ENCODE measurements at places on chromosomes 16 and 17.

GRCh38 chr16:25783226-25783625, 91.5 kb downstream of the HS3ST4 start:
- DNase-seq = no peak

DNA sequence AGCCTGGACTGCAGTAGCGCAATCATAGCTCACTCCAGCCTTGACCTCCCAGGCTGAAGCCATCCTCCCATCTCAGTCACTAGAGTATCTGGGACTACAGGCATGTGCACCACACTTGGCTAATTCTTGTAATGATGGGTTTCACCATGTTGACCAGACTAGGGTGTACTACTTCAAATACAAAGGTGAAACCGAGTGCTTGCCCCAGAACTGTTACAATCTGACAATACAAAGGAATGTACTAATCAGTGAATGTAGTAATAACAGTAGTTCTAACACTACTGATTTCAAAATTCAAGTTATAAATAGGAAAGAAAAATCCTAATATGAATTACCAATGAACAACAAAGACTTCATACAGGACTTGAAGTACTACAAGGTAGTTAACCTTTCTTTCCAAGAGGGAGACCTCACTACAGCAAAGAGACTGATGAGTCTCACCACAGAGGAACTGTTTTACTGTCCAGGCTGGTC, 24.4 kb downstream of the CRK start:
- DNase-seq = no peak

- DNase-seq = no peak
Measured at GRCh38 chr17:80625627-80626026, 81.0 kb downstream of the RPTOR start.

- no peak for DNase-seq
Measured at GRCh38 chr17:82367724-82368524, 3.6 kb upstream of the UTS2R start.

DNA sequence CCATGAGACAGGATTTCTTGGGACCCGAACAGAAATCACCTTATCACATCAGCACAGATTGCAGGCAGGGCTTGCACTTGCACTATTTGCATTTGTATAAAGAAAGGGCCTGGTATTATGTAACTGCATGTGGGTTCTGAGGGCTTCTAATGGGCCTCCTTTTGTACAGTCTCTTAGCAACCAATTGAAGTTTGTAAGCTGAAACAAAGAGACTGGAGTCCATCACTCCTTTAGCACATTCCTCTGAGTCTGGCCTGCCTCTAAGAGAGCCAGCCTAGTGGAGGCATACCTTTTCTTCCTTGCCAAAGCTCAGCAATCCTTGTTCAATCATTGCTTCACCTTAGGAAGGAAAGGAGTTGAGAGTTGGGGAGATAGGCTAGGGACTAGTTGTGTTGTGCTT, 387.1 kb downstream of the XYLT1 start:
- no peak for DNase-seq

All from D341Med (cell line).